Stimulated activated CD4-positive, alpha-beta T cell treated with anti-CD3 and anti-CD28 coated beads, TNF-alpha, amount 100 ng/mL, for 1 hour (primary cell): ENCODE measurements at places on chromosomes 12 and 14.

- no peak for DNase-seq
Measured at GRCh38 chr14:102138961-102139285, 774 bp upstream of the WDR20 start.

DNA sequence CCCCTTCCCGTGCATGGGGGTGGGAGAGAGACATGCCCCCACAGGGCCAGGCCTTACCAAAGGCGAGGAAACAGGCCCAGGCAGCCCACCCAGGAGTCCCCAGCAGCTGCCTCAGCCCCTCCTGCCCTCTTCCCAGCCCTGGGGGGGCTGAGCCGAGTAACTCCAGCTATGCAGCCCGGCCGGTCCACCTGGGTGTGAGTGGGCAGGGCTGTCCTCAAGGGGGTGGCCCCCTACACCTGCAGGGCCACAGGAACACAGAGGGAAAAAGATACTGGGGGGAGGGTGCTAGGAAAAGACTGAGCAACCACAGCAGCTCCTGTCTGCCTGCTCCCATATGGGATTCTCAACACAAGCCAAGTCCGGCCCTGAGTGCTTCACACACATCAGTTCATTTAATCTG is 7.6 kb downstream of the FIGNL2 start:
- no peak for DNase-seq

DNA sequence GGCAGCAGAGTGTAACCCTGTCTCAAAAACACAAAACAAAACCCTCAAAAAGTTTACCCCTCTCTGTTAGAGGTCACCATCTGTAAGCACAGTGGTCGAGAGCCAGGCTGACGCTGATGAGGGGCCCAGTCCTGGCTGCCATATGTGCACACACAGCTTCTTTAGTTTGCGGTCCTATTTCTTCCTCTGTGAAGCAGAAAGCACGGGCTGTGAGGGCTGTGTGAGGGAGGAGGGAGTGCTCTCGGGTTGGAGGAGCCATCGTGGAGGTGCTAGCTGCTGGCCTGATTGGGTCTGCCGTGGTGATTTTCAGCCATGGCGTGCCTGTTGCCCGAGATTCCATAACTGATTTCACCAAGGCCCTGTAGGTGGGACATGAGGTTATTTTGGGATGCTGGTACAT is 3.5 kb downstream of the ULK1 start:
- DNase-seq, result no peak

DNA sequence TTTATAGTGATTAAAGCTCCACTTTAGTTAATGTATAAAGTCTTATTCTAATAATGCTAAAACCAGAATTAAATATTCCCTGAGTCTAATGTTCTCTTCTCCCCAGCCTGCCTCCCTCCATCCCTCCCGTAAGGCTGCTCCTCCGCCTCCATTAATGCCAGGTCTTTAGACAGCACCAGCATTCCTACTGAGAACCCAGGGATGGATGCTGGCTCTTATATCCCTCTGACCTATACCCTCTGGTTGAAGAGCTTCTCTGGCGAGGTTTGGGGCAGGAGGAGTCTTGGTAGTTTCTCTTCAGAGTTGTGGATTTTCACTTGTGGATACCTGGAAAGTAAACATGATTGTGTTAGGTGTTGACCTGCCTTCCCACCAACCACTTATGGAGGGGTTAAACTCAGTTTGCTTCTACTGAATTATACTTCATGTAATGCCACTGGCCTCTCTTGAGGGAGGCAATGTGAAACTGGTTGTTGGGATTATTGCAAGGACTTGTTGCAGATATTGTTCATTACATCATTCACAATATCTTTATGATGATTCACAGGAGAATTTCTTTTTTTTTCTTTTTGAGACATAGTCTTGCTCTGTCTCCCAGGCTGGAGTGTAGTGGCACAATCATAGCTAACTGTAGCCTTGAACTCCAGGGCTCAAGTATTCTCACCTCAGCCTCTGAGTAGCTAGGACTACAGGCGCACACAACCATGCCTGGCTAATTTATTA is 11.1 kb upstream of the SMAGP start:
- no peak for DNase-seq

DNA sequence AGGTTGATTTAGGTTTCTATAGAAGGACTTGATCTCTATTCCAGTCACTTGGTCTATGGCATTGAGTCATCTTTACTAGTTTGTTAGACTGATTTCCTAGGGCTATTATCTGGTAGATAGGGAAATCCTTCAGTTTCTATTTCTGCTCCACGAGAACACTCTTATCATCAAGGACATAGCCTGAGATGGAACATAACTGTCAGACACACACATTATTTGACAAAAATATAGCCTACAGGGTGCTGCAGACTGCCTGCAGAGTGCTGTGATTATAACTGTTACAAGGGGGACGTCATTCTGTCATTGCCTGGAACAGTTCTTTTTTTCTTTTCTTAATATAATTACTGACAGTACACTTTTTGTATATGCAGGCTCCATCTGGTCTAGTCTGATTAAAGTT is 82.0 kb downstream of the TMEM117 start:
- DNase-seq, result no peak

GRCh38 chr14:99075061-99075460 is 196.9 kb downstream of the BCL11B start:
- no peak for DNase-seq

DNA sequence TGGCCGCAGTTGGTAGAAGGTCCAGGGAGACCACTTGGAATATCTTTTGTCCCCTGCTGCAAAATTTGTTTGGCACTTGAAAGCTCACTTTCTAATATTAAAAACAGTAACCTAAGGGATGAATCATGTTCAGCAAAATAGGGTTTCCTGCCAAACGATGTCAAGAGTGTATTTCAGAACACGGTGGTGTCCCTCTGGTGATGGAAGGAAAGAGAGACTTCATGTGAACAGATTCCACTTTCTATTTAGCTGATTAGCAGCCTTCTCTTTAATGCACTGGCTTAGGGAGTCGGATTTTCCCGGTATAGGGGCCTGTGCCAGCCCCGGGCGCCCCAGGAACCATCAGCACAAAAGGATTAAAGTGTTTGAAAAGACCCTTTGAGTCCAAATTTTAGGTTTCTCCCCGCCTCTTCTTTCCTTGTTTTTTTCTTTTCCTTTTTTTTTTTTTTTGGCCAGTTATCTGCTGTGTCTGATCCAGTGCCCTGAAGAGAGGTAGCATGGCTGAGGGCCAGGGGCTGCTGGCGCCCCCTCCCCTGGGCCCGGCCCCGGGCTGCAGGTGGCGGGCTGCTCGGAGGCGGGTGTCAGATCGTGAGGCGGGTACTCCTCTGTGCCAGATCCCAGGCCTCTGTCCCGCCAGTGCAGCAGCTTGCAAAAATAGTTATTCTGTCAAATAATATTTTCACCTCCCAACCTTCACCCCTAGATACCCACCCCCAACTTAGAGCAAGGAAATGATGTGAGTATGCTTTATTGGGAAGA is 88.3 kb downstream of the TESC start:
- DNase-seq, result no peak

DNA sequence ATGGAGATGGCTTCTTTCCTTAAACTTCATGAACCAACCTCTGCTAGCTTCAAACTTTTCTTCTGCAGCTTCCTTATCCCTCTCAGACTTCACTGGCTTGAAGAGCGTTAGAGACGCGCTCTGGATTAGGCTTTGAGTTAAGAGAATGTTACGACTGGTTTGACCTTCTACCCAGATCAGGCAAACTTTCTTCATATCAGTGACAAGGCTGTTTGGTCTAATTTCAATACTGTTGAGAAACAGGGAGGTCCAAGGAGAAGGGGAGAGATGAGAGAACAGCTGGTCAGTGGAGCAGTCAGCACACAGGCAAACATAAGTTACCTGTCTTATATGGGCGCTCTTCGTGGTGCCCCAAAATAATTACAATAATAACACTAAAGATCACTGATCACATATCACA is 14.9 kb downstream of the SCAF11 start:
- DNase-seq, result no peak

- no peak for DNase-seq
Measured at GRCh38 chr12:120697344-120697743, 10.4 kb downstream of the MLEC start.

GRCh38 chr12:25794571-25794970 is 163.9 kb upstream of the RASSF8 start:
- DNase-seq, result no peak

DNA sequence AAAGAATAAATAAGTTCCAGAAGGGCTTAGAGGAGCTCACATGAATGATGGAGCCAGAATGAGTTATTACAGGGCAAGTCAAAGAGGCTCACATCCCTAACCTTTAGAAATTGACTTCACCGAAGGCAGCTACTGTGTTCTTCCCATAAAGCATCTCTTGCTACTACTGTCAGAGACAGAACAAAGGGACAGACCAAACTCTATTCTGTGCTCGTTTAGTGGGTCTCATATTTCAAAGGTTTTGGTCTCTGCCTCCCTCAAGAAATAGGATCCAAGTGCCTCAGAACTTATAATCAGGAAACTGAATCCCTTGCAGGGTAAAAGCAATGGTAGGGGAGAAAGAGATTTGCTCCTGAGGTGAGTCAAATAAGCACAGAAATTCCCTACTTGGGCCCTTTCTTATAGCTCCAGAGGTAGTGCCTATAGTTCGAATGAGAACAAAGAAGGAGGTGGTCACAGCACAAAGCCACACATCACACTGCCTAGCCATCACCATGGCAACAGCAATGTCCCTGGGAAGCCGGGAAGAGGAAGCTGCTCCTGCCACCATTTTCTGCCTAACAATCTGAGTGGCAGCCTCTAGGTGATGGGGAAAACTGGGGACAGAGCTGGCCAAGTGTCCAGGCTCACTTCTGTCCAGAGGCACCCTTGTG is 294.9 kb downstream of the FOXN3 start:
- DNase-seq, result no peak

DNA sequence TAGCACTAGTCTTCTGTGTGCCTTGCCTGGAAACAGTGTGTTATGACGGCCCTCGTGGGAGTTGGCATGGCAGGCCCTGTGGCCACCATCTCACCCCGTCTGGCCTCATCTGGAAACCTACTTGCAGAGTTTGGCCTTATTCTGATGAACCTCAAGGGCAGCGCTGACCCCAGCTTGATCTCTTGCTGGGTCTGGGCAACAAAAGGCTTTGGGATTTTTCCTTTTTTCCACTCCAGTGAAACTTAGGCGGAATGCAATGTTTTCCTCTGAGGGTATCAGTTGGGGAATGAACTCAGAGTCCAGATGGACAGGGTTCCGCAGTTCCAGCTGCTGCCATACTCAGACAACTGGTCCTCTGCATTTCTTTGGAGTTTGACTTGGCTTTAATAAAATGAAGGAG is 15.9 kb downstream of the CACNA1C start:
- DNase-seq, result no peak

DNA sequence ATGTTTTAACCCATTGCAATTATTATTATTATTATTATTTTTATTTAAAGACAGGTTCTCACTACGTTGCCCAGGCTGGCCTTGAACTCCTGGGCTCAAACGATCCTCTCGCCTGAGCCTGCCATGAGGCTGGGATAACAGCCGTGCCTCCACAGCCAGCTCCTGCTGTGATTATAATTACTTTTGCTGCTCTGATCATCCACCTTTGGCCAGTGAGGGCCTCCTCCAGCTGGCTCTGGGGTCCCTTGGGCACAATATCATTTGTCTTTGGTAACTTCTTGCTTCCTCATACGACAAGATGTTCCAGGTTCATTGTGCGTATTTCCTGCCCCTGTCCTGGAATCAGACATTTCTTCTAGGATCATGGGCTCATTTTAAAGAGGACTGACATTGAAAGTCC is 28.4 kb downstream of the LRTM2 start:
- no peak for DNase-seq

- no peak for DNase-seq
Measured at GRCh38 chr14:92848887-92849286, 54.8 kb downstream of the GOLGA5 start.

GRCh38 chr12:90331262-90331661 is 622.6 kb upstream of the ATP2B1 start:
- no peak for DNase-seq

DNA sequence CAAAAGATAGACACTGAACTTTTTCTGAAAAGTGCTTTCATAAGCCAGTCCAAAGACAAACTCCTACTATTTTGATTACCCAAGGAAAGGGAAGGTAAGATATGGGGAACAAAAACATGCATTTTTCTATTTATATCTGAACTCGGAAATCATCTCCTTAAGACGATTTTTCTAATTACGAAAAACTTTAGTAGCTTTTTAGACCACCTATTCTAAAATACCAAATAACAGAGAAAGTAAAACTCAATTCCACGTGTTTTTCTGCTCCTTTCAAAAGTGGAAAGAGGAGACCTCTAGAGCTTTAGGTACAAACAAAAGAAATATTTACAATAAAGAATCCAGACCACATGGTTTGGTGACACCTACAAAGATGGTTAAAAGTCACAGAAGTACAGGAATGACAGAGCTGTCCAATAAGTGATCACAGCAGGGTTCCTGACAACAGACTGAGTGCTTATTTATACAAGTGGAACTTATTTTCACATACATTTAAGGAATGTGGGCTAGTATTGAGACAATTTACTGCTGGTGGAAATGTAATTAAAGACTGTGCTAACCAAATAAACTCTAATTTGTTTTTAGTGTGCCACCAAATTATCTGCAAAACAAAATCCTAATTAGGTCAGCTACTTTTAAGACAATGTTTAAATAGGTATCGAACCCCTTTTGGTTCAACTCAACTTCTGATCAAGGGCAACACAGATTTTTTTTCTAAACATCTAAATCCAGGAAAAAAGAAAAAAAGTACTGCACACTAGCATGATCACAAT is 2.4 kb downstream of the LRIG3 start:
- no peak for DNase-seq

- no peak for DNase-seq
Measured at GRCh38 chr14:24272467-24272866, 1.1 kb upstream of the RABGGTA start.

- no peak for DNase-seq
Measured at GRCh38 chr12:29131539-29131938, 17.5 kb upstream of the FAR2 start.

DNA sequence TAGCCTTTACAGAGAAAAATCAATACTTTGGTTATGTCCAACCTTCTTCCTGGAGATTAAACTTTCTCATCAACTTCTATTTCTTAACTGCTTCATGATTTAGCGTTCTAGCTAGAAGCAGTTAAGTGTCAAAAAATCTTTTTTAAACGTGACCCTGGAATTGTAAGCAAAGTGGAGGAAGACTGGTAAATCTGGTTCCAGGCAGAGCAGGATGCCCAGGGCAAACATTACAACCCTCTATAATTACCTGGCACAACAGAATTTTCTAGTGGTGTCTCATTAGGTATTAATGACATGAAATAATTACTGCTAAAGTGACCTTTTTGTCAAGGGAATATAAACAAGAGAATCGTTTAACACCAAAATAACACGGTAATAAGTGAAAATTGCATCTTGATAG is 320.8 kb downstream of the MED13L start:
- DNase-seq, result no peak

- DNase-seq, result no peak
Measured at GRCh38 chr14:75274050-75274898, 4.4 kb upstream of the FOS start.

DNA sequence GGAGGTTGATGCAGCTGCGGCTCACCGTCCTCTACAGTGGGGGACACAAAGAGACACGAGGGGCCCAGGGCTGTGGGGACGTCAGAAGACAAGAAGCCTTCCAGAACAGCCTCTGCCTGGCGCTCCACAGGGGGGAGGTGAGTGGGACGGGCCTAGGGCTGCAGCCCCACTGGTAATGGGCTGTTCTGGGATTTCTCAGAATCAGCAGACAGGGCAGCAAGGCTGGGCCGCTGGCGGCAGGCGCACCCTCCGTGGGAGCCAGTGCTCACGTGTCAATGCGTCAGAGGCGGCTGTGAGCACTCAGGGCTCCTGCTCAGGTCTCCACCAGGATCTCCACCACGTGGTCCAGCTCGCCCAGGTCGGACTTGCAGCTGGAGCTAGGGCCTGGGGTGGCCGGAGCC is 10.0 kb downstream of the CDCA4 start:
- no peak for DNase-seq

- DNase-seq, result no peak
Measured at GRCh38 chr14:44961151-44961553, 595 bp downstream of the KLHL28 start.
